ENCODE measurements at places on chromosomes 7 and 10.

- no peak for DNase-seq
Observed at GRCh38 chr10:69409968-69410367, 6.8 kb downstream of the TACR2 start.

- no peak for DNase-seq
Observed at GRCh38 chr7:23106057-23106822, 655 bp downstream of the KLHL7 start.

DNA sequence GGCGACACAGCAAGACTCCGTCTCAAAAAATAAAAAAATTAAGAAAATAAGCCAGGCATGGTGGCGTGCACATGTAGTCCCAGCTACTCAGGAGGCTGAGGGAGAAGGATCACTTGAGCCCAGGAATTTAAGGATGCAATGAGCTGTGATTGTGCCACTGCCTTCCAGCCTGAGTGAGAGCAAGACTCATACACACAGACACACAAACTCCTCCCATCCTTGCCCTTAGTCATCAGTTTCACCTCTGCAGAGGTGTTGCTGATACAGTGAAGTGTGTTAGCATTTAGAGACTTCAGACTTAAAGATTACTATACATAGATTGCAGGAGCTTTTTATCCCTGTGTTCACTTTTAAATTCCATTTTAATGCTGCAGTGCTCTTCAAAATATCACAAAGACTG lies 5.5 kb upstream of the H2AZ2 start:
- no peak for DNase-seq

GRCh38 chr10:124955868-124956267 lies 13.9 kb downstream of the ZRANB1 start:
- no peak for DNase-seq

GRCh38 chr10:11194859-11195586 lies 177.4 kb downstream of the CELF2 start:
- DNase-seq, result no peak

DNA sequence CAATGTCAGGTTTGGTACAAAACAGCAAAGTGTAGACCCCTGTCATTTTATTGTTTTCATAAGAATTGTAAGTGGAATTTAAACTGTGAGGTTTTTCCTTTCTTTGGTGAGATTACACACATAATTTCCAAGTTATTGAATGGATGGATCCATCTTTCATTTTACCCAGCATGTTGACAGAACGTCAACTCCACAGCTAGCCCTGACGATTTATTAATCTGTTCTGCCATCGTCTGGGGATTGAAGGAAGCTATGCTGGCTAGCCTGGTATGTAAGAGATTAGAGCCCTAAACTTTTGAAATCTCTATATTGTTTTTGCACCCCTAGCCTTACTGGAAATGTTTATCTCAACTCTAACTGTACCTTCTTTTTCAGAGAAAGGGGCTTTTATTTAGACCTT lies 8.6 kb downstream of the WNT16 start:
- DNase-seq, result no peak

DNA sequence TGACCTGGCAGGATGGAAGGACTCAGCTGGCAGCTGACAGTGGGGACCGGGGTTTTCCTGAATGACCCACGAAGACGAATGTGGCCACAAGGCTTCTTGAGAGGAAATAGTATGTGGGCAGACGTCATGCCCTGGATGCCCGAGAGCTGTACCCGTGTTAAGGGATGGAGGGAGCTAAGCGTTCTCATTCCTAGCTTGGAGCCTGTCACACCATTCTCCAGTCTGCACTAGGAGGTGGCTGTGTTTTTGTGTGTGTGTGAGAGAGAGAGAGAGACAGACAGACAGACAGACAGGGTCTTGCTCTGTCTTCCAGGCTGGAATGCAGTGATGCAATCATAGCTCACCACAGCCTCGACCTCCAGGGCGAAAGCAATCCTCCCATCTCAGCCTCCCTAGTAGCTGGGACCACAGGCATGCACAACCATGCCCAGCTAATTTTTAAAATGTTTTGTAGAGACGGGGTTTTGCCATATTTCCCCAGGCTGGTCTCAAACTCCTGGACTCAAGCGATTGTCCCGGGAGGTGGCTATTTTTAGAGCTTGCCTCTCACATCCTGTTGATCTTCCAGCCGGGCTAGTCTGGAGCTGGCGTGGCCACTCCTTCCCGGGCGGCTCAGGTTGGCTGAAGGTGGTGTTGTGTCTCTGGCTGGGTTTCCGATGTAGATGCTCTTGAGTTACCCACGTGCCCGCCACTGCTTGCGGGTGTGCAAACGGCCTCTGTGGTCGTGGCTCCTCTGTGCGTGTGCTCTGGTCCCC lies 2.1 kb downstream of the AMZ1 start:
- no peak for DNase-seq

DNA sequence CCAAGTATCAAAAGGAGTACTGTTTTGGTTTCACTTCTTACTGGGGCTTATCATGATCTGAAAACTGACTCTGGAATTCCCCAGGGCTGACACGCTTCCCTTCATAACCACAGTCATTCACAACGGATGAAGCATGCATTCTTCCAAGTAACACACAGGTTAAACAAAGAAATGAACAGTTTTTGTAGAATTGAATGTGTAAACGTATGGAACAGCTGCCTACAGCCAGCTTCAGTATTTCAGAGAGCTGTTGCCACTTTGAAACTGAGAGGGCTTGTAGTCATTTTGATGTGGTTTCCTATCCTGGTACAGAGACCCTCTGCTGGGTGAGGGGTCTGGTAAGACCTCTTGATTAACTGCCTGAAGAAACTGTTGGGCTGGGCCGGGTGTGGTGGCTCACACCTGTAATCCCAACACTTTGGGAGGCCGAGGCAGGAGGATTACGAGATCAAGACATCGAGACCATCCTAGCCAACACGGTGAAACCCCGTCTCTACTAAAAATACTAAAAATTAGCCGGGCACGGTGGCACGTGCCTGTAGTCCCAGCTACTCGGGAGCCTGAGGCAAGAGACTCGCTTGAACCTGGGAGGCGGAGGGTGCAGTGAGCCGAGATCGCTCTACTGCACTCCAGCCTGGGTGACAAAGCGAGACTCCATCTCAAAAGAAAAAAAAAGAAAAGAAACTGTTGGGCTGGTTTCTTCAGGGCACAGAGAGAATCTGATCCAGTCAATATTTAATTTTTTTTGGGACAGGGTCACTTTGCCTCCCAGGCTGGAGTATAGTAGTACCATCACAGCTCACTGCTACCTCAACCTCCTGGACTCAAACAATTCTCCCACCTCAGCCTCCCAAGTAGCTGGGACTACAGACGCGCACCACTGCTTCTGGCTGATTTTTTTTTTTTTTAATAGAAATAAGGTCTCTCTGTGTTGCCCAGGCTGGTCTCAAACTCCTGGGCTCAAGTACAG lies 4.7 kb downstream of the NFE2L3 start:
- no peak for DNase-seq

DNA sequence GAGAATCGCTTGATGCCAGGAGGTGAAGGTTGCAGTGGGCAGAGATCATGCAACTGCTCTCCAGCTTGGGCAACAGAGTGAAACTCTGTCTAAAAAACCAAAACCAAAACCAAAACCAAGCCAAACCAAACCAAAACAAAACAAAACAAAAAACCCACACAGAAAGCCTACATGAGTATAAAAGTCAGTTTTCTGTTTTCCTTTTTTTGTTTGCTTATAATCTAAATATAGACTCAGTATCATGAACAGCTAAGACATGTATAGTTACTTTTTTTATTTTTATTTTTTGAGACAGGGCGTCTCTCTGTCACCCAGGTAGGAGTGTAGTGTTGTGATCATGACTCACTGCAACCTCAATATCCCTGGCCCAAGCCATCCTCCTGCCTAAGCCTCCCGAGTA lies 16.8 kb upstream of the MTPN start:
- no peak for DNase-seq

GRCh38 chr7:135246191-135246825 lies 12.7 kb downstream of the STRA8 start:
- DNase-seq, result no peak

- DNase-seq, result no peak
Observed at GRCh38 chr10:77889277-77889903, 37.2 kb downstream of the DLG5 start.

DNA sequence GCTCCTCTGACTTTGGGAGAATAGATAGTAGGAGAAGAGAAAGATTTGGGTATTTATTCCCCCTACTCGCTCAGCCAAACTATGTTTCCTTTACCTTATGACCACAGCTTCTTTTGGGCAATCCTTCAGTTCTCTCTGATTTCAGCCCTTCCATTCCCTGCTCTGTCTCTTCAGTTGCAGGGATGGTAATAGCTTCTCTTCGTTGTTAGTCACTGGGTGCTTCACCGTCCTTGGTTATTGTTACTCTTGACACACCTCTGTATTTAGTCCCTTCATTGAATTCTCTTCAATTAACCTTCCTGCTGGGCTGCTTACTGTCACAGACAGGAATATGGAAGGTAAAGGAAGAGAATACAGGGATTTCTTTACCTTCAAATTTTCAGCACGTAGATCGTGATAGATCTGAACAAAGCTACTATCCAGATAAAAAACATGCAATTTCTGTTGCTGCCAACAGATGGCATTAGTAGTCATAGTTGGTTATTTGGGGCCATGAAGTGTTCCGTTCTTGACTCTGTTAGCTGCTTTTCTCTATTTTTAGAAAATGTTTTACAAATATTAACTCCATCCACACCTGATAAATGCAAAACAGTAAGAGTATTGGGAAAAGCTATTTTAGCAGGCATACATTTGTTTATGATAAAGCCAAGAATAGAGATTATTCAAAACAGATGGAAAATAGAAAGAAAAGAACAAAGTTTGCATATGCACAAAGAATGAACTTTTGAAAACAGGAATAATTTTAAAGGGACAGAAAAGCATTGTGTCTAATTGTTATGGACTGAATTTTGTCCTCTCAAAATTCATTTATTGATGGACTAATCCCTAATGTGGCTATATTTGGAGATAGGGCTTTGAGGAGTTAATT lies 14.0 kb upstream of the PTTG1IP2 start:
- no peak for DNase-seq

DNA sequence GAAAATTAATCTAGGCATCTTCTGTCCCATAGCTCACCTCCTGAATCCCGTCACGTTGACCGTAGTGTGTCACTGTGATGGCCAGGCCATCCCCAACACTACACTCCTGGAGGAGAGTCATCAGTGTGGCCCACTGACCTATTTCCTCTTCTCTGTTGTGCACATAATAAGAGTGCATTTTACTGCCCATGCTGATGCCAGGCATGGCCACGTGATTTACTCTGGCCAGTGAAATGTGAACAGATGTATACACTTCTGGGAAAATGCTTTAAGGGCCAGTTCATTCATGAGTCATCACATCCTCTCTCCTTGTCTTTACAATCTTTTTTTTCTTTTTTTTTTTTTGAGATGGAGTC lies 101.9 kb upstream of the PIP4K2A start:
- no peak for DNase-seq

DNA sequence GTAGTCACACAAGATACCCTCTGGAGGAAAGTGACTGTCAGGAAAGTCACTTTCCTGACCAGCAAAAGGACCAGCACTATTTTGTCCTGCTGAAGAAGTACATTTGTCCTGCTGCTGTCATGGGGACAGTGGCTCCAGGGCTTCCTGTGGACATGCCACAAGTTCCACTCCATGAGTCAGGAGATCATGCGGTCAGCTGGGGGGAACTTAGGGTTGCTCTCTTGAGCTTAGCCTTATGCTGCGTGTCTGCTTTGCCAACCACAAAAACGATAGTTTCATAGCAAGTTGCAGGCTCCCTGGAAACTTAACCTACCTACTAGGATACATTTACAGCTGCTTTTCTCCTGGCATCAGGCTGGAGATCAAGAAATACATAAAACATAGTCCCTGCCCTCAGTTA lies 19.8 kb upstream of the ALOX5 start:
- no peak for DNase-seq

DNA sequence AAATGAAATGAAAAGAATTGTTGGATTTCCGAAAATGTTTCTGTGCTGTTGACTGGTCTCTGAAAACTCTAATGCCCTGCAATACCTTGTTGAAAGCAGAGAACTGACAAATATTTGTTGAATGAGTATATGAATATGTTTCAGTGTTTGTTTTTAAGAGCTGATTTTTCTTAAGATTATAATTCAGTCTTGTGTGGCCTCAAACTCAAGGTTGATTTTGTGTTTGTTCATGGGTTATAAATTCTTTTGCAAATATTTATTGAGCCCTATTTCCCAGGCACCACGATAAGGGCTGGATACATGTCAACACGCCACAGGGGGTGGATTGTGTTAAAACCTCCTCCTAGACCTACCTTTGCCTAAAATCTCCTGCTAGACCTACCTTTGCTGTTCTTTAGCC lies 203.9 kb upstream of the PLPP4 start:
- no peak for DNase-seq

DNA sequence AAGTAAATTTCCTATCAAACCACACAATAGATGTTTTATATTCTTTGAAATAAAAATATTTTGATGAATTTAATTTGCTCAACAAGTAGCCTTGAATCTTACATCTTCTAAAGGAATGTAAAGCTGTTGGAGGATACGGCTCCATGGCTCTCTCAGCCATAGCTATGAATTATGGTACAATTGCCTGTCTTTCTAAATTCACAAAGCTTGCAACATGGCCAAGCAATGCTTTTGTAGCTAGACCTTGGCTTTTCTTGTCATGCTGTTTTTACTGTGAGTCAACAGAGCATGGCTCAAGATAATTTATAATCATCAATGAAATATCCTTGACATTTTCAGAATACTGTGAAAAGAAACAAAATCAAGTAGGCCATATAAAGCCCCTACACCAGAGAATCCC lies 286.7 kb downstream of the CACNA2D1 start:
- DNase-seq, result no peak

DNA sequence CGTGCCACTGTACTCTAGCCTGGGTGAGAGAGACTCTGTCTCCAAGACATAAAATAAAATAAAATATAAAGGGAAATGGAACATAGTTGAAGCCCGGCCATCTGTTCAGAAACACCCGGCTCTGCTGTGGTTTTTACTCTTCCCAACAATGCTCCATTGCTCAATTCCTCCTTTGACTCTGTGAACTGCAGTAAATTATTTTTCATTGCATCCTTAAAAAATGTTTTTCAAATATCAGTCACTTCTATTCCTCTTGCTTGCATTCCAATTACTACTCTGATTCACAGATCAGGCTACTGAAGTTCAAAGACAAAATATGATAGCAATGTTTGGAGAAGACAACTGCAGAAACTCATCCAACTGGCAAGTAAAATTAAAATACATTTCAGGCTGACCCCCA lies 983.0 kb downstream of the SORCS1 start:
- DNase-seq, result no peak

DNA sequence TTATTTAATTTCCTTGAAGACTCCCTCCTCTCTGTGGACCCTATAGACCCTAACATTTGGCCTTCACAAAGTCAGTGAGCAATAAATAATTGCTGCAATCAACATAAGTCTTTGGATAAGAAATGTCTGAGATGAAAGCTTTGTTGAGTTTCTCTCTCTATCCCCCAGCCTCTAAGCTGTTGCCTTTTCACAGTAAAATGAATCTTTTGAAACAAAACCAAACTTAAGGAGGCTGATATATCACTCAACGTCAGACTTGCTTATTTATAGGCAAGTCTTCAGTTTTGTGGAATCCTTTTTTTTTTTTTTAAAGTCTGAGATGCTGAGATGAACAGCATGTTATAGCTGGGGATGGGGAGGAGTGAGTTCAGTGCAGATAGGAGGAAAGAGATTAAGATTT lies 10.0 kb downstream of the CPED1 start:
- no peak for DNase-seq

GRCh38 chr10:60351191-60351853 lies 38.4 kb downstream of the ANK3 start:
- DNase-seq, result no peak
